Cerebellar nuclear complex (tissue), 1 donor: ENCODE measurements at places on chromosomes 2 and 18.

DNA sequence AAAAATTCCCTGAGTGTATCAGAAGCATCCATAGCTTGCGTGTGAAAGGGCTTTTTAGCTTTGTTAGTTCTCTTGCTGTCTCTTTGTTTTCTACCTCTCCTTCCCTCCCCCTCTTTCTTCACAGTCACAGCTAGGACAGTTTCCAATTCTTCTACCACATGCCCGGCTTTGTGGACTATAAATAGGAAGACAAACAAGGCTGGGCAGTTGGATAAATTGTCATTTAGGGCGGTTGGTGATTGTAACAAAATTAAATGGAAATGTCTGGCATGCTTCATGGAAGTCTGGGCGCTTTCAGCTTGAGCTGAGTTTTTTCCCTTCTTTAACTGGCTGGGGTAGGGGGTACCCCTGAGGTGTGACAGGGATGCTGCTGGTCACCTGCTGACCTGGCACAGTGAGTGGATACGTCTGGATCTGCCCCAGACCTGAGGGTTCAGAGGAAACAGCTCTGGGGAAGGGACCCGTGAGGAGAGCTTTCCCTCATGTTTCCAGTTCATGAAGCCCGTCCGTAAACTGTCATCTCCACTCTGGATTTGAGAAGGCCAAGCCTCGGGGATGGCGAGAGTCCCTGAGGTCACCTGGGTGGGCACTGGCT, 29.0 kb upstream of the GIGYF2 start:
- DNase-seq: no peak

DNA sequence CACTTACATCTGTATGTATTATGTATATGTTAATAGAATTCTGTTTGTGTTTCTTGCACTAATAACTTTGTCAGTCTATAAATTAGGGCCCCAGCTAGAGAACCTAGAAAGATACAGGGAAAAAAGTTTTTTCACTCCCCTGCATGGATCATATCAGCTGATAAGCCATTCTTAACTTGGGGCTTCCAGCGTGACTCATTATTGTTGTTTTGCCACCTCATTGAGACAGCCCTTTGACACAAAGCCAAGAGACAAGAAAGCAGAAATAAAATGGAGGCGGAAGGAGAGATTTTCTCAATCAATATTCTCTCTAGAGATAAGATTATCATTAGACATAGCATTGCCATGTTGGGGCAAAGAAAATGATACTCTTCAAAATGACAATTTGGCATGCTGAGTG, 93.4 kb downstream of the AKAIN1 start:
- no peak for DNase-seq

DNA sequence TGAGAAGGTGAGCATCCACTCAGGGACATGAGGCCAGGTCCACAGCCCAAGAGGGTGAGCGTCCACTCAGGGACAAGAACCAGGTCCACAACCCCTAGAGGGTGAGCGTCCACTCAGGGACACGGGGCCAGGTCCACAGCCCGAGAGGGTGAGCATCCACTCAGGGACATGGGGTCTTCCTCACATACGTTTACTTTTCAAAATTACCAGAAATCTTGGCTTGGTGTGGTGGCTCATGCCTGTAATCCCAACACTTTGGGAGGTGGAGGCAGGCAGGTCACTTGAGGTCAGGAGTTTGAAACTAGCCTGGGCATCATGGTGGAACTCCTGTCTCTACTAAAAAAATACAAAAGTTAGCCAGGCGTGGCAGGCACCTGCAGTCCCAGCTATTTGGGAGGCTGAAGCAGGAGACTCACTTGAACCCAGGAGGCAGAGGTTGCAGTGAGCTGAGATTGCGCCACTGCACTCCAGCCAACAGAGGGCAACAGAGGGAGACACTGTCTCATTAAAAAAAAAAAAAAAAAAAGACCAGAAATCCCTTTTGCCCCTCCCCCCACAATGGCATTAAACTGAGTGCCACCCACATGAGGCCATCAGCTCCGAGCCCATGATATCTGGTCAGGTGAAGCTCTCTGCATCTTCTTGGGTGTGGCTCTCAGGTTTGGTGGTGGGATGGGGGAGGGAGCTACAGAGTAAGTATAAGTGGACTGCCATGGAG, 9.0 kb upstream of the MBP start:
- no peak for DNase-seq

- DNase-seq: no peak
Observed at GRCh38 chr2:38722271-38723061, 28.7 kb downstream of the SRSF7 start.

- no peak for DNase-seq
Observed at GRCh38 chr18:50748243-50749229, 71.3 kb downstream of the MRO start.

DNA sequence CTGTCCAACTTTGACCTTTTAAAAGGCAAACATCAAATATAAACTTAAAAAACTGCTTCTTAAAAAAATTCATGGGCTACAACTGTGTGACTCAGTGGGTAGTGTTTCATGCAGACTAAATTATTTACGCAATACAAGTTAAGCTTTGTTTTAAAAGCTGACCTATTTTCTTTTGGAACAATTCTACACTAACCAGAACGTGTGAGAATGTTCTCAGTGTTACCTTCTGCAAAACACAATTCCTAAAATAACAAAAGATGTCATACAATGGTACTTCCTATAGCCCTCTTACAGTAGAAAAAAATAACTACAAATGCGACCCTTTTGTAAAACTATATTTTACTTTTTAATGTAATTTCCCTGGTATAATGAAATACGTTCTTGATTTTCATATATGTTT, 793.8 kb upstream of the FSHR start:
- DNase-seq: no peak

DNA sequence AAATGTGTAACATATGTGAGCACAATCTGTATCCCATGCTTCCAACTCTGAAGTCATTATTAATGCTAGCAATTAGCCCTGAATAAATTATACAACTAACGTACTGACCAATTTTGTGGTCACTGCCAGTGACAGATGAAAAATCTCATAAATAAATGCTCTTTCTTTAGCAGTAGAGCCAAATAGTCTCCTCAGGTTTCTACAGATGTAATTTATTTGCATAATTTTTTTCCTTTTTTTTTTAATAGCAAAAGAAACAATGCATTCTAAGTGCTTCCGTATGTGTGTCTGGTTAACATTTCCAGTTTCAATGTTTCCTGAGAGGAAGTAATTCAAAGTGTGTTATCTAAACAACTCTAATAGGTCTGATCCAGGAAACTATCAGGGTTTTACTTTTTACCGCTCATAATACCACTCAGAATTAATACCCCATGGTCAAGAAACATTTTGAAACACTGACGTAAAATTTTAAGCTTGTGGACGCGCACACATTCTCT, 108.4 kb downstream of the MEP1B start:
- no peak for DNase-seq

DNA sequence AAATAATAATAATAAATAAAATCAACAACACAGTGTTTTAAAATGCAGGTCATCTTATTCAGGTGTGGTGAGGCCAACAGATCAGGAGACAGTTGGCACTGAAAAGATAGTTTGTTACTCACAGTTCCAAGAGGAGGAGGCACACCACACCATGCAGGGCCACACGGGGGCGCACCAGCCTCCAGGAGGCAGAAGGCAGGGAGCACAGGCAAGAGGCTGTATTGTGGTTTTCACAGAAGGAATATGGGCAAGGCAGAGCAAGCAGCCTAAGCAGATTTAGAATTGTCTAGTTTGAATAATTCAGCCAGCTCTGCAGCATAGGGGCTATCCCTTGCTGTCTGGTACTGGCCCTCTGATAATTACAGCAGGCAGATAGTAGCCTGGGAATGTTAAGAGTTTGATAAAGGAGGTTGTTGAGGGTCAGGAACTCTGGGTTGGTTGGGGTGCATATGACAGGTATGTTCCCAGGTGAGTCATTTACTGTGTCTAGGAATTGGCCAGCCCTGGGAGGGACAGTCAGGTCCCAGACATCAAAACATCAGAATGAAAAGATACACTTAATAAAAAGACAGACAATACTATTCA, 31.3 kb downstream of the KIAA2012 start:
- no peak for DNase-seq

DNA sequence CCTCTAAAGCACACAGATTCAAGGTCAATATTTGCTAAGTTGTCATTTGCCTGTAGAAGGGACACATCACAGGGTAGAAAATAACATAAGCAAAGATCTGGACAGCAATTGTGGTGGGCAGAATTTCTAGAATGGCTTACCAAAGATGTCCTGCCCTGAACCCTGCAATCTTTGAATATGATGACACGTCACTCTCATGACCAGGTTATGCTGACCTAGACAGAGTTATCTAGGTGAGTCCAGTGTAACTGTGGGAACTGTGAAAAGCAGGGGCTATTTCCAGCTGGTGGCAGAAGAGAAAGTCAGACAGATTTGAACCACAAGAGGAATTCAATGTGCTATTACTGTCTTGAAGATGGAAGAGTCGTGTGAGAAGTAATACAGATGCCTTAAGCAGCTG, 112.3 kb upstream of the CNGA3 start:
- DNase-seq: no peak

GRCh38 chr2:236972491-236973342, 113.0 kb upstream of the COPS8 start:
- no peak for DNase-seq

- no peak for DNase-seq
Observed at GRCh38 chr2:126994340-126994777, 95.7 kb downstream of the TEX51 start.

DNA sequence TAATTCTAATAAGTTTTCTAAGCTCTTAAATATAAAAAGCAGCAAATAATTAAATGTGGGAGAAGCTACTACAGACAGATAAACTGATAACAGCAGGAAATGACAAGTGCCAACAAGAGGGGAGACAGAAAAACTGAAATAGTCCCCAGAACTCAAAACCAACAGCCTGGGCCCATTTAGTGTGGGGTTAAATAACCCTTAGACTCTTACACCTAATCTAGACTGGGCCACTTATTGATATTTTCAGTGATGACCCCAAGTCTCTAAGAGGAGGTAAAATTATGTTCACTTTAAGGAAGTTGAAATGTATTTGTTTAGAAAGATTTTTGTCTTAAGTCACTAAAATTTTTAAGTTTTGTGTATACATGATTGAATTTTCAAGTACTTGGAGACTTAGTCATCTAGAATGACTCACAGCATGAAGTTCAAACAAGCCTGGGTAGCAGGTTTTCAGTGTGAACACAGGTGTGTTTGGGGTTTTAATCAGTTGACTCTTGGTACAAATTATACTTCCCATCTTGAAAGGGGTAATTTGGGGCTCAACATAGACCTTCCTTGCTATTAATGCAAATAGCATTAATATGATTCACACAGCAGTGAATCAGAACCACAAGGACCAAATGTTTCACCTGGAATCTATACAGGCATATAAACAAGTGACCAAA, 54.9 kb upstream of the MYO3B start:
- DNase-seq: no peak

DNA sequence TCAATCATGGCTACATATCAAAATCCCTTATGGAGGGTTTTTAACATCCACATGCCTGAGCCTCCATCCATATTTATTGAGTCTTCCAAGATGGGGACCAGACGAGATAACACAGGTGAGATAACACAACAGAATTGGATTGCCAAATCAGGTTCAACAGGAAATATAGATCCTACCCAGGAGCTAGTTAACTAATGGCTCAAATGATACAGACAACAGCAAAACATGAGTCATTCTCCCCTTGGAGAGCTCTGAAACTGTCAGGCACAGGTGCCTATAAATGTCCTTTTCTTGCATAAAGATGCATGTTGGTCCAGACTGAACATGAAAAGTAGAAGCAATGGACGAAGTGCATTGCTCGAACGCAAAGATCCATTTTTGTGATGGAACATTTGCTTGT, 202.2 kb downstream of the CDH20 start:
- no peak for DNase-seq

DNA sequence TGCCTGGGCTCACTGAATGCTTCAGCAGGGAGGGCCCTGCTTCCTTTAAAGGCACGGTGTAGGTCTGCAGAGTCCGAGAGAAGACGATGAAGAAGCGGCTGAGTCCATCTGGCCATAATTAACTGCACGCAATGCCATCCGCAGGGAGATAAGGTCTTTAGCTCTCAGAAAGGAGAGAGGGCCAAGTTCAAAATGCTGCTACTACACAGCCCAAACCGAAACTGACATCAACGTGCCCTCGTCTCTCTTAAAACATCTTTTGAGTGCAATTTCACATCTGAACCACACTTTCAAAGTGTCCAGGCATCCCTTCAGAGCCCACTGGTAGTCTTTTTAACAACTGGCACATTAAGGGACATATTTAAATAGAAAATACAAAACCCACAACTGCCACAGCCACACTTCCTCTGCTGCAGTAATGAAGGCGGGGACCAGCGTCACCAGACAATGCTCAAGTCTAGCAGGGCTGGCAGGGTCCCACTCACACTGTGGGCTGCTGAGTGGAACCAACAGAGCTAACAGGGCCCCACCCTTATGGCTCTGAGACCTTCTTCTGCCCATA, 35.8 kb downstream of the ST3GAL5 start:
- no peak for DNase-seq

DNA sequence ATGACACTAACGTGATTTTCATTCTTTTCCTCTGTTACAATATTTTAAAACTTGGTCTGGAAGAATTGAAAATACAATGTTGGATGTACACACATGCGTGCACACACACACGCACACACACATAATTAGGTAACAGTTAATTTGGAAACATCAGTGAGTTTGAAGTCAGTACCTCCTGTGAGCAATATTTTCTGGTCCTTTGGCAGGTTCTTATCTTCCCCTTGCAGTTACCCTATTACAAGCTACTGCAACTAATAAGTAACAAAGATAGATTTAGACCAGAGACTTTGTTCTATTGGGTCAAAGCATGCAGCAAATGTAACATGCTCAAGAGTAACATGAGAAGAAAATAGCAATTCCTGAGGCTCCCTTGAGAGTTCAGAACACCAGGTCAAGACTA, 73.3 kb downstream of the ZNF385B start:
- DNase-seq: no peak

DNA sequence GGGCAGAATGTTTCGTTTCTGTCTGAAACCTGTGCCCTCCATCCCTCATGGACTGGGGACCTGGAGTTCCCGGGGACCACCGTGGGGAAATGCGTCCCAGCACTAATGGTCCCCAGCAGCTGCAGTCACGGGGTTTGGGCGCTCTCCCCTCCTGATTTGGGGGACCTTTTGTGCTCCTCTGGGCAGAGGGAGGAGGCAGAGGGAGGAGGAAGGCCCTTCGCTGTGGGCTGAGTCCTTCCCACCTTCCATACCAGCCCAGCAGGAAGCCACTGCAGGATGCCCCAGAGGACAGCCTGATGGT, 3.2 kb downstream of the GPR35 start:
- no peak for DNase-seq
